ENCODE measurements at places on chromosomes 6 and 20.
A peak's percentile ranks its signal among the peaks of the same experiment; 100 is the strongest.

DNA sequence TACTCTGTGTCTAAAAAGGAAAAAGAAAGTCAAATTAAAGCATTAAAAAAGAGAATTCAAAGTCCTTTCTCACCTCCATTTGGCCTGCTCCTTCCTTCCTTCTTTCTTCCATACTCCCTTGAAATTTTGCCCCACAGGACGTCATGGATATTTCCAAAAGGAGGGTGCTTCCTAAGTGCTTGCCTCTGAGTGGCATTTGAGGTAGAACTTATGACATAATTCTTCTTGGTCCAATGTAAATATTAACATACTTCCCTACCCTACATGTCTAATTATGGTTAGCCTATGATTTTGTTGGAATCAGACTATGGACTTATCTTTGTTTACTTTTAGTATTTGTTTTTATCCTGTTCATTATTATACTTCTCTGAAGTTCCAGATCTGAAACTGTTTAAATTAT is 132.3 kb downstream of the PFDN4 start:
- no peak for DNase-seq

- DNase-seq: no peak
These were observed 515.7 kb upstream of the BTBD3 start for GRCh38 chr20:11401988-11402387.

GRCh38 chr6:168343239-168344150 is 23.9 kb upstream of the DACT2 start:
- DNase-seq: no peak

DNA sequence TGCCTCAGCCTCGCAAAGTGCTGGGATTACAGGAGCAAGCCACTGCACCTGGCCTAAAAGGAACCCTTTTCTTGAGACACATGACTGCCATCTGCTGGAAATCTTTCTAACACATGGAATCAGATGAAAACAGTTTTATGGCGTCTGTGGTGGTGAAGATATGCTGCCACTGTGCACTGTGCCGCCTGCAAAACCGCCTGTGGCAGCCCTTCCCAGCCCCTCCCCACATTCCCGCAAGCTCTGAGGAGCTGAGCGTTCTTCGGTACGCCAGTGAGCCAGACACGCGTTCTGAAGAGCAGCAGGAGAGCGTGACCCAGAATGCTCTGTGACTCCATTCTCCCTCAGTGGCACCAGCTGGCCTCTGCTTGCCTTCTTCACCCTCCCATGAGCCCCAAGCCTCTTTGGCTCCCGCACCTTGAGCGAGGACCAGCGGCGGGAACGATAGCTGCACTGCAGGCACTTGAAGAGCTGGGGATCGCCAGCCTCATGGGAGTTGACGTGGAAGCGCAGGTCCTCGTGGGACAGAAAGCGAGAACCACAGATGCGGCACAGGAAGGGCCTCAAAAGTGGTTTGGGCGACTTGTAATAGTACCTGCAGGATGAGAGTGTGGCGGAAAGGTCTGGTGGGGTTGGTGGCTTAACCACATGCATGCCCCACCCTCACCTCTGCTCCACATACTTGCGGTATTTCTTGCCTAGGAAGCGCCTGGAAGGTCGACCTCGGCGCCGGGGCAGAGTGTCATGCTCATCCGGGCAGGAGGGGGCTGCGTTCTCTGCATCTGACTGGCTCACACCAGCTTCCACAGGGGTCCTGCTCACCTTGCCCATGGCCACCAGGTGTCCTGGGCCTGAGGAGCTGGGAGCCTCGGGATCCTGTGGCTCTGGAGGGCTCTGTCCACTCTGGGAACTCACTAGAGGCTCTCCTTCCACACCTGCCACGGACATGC is 8.7 kb downstream of the ZNF335 start:
- DNase-seq: peak; percentile 60

DNA sequence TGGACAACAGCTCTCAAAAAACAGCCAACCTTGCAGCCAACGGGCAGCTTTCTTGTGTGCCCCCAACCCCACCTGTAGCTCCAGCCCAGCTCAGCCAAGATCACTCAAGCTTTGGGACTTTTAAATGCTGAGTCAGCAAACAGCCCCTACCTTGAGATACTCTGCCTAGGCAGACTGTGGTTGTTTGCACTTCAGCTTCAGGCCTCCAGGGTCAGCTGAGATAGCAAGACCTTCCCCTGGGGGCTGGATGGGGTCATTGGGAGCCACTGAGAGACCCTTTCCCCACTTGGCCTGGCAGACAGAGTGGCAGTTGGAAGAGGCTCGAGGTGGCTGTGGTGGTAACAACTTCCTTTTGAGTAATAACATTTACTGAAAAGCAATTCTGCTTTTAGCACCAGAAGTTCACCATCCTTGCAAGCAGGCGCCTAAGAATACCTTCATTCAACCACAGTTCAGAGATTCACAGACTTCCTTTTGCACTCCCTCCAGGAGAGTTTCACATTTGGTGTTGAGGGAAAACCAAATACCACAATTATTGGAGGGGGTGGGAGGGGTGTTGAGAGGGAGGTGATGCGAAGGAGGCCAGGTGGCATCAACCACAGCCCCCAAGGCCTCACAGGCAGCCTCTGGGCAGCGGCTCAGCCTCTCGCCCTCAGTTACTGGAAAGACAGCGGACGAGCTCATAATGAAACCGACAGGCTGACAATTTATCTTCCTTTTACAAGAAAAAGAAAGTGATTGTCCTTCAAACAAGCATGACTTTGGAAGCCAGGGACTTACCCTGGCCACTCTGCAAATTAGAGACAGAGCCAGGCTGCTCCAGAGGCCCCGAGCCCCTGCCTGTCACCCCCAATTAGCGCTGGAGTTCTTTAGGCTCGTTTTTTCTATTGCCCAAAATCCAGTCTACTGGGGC is 148.1 kb downstream of the CEBPB start:
- peak; percentile 48 for DNase-seq

DNA sequence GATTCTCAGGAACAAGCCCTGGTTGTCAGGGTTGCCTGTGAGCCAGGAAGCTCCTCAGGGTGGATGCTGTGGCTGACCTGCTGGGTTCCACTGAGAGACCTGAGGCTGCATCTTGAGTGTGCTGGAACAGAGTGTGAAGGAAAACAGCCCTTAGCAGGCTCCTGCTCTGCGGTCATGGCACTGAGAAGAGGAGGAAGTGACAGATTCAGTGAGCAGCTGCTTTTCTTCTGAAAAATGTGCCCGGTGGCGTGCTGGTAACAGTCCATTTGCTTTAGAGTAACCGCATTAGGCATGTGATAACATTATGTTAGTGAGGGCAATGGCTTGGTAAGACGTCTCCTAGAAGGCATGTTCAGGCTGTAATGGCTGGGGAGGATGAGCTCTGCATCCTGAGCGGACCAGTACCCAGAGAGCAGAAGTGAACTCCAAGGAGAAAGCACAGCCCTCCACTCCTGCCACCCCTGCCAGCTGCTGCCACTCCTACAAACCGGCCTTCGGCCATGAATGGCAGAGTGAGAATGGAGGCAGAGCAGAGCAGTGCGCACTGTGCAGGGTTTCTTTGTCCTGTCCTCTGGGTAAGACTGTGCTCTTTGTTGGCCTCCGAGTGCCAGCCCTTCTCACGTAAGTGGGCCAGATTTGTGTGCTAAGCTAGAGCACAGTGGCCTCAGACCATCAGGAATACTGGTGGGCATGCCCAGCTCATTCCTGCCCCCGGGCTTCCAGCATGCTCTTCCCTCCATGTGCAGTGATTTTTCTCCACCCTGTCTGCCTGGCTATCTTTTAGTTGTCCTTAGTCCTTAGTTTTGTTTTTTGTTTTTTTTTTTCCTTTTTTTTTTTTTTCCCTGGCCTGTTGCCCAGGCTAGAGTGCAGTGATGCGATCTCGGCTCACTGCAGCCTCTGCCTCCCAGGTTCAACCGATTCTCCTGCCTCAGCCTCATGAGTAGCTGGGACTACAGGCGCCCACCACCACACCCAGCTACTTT is 98.1 kb upstream of the VSTM2L start:
- no peak for DNase-seq
